ENCODE measurements at places on chromosomes 1 and 21.
A peak's percentile ranks its signal among the peaks of the same experiment; 100 is the strongest.

- no peak for DNase-seq
Observed at GRCh38 chr21:16974060-16974459, 538.8 kb upstream of the CXADR start.

DNA sequence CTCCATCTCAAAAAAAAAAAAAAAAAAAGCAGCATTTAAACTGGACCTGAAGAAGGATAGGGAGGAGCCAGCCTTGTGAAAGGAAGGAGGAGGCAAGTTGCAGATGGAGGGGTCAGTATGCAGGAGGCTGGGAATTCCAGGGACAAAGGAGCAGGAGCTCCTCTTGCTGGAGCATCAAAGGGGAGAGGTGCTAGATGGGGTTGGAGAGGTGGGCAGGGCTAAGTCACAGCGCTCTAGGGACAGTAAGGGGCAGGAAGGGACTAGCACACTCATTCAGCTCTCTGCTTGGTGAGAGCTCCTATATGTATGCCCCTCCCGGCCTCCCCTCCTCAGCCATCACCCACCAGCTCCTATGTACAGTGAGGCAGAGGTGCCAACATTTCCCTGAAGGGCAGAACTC, 26.8 kb downstream of the MAP7D1 start:
- no peak for DNase-seq

DNA sequence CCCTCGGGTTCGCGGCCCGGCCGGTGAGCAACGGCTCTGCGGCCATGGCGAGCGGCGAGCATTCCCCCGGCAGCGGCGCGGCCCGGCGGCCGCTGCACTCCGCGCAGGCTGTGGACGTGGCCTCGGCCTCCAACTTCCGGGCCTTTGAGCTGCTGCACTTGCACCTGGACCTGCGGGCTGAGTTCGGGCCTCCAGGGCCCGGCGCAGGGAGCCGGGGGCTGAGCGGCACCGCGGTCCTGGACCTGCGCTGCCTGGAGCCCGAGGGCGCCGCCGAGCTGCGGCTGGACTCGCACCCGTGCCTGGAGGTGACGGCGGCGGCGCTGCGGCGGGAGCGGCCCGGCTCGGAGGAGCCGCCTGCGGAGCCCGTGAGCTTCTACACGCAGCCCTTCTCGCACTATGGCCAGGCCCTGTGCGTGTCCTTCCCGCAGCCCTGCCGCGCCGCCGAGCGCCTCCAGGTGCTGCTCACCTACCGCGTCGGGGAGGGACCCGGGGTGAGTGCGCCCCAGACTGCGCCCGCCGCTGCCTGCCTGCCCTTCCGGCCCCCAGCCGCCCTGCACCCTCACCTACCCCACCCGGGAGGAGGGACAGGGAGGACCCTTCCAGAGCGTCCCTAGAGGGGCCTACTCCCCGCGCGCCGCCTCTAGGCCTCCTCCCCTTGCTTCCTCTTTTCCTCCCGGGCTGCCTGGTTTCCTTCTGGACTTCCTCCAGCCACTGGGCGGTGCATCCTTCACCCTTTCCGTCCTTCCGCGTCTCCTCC, at the start of gene RNPEP:
TSS of gene RNPEP (plus strand) at position 26 of the 757 bp plus-strand sequence. CDS start at position 45, 19 bp downstream.
- DNase-seq, result peak; percentile 29

GRCh38 chr1:217425422-217425821, 205.5 kb downstream of the GPATCH2 start:
- no peak for DNase-seq

DNA sequence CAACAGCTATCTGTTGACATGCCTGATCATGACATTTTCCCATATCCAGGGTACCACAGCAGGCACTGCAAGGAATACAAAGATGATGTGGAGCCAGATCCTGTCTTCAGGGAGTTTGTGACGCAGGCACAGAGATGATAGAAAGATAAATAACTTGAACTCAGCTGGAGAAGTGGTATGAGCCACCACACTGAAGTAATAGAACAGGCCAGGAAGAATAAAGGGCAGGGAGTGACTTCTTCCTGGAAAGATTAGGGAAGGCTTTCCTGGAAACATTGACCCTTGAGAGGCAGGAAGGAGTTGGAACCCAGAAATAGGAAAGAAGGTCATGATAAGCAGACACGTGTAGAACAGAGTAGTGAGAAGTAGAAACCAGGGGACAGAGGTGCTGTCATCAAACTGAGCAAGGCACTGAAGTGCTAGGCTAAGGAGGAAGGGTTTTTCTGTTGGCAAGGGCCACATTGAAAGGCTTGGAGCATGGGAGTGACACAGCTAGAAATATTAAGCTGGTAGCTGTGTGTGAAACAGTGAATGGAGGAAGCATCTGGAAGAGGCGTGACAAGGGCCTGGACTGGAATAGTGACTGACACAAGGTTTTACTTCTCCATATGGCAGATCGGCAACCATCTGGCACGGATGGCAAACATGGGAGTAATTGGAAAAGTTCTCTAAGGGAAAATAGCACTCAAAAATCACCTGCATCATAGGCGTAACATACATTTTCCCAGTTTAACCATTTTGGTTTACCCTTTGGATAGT, 68.4 kb downstream of the AK5 start:
- DNase-seq, result no peak

- no peak for DNase-seq
Observed at GRCh38 chr1:42713293-42713692, 26.7 kb downstream of the CLDN19 start.

DNA sequence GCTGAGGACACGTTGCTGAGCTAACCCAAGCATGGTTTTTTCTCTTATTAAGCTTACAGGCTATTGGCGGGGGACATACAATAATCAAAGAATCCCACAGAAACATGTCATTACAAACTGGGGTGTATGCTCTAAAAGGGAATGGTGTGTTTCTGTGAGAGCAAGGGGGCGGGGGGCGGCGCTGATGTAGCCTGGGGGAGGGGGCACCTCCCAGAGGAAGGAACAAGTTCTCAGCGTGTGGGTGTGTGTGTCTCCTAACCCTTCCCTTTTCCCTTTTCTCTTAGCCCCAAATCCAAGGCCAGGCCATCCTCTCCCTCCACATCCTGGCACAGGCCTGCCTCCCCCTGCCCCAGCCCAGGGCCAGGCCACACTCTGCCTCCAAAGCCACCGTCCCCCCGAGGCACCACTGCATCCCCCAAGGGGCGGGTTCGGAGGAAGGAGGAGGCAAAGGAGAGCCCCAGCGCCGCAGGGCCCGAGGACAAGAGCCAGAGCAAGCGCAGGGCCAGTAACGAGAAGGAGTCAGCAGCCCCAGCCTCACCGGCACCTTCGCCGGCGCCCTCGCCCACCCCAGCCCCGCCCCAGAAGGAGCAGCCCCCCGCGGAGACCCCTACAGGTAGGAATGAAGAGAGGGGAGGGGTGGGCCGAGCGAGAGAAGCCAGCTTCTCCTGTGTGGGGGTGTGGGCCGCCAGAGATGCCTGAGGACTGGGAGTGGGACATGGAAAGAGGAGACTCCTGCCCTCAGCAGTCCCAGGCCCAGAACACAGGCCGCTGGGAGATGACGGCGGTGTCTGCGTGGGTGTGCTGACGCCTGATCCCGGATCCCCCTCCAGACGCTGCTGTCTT, 21.9 kb downstream of the MAP7D1 start:
- no peak for DNase-seq

- DNase-seq, result no peak
Observed at GRCh38 chr1:9065213-9065751, 4.2 kb downstream of the SLC2A5 start.

DNA sequence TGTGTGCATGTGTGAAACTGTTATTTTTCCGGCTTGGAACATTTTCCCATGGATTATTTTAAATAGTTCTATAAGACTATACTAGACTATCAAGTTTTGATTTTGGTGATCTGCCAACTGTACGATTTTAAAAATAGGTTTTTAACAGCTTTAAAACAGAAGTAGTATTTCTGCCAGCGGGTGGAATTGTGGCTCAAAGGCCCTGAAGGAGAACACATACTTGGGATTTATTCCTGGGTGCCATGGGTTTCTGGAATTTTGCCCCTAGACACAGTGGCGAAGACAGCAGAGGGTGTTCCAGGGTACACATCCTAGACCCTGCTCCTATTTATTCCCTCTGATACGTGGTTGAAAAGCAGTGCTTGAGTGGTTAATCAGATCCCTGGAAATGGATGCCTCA, 81.7 kb upstream of the IPO9 start:
- no peak for DNase-seq

GRCh38 chr1:20373764-20374163, 83.1 kb downstream of the VWA5B1 start:
- no peak for DNase-seq

- no peak for DNase-seq
Observed at GRCh38 chr1:165191087-165191486, 165.4 kb downstream of the LMX1A start.

- DNase-seq, result no peak
Observed at GRCh38 chr1:182990413-182991144, 32.6 kb upstream of the LAMC1 start.

DNA sequence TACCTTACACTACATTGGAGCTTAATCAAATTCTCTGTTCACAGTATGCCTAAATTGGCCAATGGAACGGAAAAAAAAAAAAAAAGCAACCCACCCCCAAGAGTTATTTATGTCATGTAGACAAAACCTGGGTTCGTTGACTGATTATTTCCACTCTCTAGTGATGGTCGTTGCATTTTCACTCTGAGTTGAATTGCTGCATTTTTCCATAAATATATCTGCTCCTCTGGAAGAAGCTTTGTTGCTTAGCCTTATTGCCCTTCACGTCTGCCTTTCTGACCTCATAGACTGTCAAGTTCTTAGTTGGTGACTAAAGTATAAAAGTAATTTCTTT, 90.2 kb upstream of the RUNX1 start:
- DNase-seq, result no peak

GRCh38 chr1:218468711-218469110, 123.6 kb downstream of the TGFB2 start:
- no peak for DNase-seq
